ENCODE measurements at places on chromosomes 3 and 15. TPM values are rescaled to one million over a fixed set of nuclear protein-coding genes. Genes with fewer than 3 reads are reported as not detected.

The PLA2G4E gene
- total RNA-seq = 1.4 TPM

The C2CD4A gene
- 0.11 TPM for total RNA-seq

The KIF7 gene
- 8.2 TPM for total RNA-seq

The CX3CR1 gene
- total RNA-seq = 0.61 TPM

The CDHR4 gene
- not detected for total RNA-seq

DNA sequence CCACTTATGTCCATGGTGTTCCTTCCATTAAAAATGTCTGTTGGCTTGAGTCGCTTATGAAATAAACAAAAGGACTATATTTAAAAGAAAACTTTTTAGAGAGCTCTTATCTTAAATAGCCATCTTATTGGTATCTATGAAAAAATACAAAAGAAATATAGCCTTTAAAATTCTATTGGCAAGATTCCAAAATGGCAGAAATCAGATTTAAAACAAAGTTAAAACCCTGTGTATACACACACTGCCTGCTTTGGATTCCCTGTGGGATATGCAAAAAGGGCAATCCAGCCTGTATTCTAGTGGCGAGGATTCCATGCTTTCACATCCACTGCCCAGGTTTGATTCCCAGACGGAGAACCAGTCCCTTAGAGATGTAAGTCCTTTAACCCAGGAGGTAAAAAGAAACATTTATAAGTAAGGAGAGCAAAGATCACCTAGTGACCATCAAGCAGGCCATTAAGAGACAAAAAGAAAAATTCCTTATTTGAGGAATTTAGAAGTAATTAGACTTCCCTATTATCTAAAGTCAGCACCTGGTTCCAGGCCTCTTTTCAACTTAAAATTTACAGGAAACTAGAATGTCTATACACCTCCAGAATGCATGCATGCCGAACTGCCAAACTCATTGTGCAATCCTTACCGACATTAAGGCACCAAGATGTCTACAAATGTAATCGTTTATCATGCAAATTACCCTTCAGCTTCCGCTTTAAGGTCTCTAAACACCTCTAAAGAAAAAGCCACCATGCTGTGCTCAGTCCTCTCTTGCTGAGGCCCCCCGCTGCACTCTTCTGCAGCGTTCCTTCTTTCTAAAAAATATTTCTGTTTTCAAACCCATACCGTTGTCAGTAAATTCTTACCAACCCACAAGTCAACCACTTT, 69.6 kb upstream of the STRIT1 start:
- peak overlapping the region; percentile 29 for H3K27ac ChIP-seq
- DNase-seq = no peak
- H3K4me1 ChIP-seq = peaks cover 13% of the 10 kb centered on the region
- H3K4me3 ChIP-seq = no peak overlapping the region
- no peaks in the 10 kb centered on the region for H3K27me3 ChIP-seq
- no peaks in the 10 kb centered on the region for H3K36me3 ChIP-seq

DNA sequence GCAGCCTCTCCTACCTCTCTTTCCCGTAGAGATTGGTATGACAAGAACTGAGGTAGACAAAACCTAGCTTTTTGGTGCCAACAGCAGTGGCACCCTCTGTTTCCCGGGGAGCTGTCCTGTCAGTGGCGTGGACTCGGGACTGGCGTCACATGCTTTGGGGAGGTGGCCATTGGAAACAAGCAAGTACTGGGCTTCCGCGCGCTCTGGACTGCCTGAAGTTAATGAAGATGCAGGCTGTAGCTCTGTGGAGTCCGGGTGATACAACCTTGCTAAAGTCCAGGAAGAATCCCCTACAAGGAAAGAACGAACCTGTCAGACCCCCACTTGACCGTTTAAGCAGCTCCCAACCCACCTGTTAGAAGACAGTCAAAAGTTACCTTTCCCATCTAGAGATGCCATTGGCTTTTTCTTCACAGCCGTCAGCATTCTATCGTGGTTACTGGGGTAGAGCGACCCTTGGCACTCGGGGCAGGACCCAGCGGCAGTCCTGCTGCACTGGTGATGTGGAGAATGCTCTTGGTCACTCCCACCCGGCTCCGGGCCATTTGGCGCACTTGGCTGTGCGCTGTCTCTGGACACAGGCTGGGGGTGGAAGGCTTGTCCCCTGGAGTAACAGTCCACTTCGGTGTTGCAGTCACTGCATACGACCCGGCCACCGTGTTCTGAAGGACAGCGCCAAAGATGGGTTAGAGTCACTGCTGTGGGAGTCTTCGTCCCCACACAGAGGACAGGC, 120.5 kb downstream of the LRIG1 start:
- no peak overlapping the region for H3K4me3 ChIP-seq
- H3K27ac ChIP-seq = no peak overlapping the region
- H3K27me3 ChIP-seq = no peaks in the 10 kb centered on the region
- H3K4me1 ChIP-seq = peaks cover 12% of the 10 kb centered on the region

DNA sequence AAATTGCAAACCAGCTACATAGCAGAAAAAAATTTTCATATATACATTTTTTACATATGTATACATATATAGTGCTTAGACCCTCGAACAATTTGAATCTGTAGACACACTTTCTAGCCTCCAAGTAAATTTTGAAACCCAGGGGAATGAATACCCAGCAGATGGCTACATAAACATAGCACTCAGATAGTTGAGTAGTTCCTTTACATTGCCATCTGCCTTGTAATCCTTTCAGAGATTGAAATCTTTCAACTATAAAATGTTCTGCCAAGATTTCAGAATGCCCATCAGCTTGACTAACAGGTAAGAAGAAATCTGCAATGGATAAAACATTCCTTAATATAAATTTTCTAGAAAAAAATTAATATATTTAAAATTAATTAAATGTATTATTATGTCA, 1333.5 kb upstream of the CADM2 start:
- DNase-seq = no peak
- H3K36me3 ChIP-seq = no peaks in the 10 kb centered on the region
- H3K4me1 ChIP-seq = no peaks in the 10 kb centered on the region
- no peak overlapping the region for H3K27ac ChIP-seq
- H3K27me3 ChIP-seq = no peaks in the 10 kb centered on the region
- no peak overlapping the region for H3K4me3 ChIP-seq

- H3K36me3 ChIP-seq = no peaks in the 10 kb centered on the region
- no peak overlapping the region for H3K4me3 ChIP-seq
- no peaks in the 10 kb centered on the region for H3K27me3 ChIP-seq
- no peak overlapping the region for H3K27ac ChIP-seq
- DNase-seq = no peak
These were observed 40.8 kb downstream of the HMG20A start for GRCh38 chr15:77461486-77461885.

- no peak overlapping the region for H3K4me3 ChIP-seq
- no peak overlapping the region for H3K27ac ChIP-seq
- H3K36me3 ChIP-seq = no peaks in the 10 kb centered on the region
- DNase-seq = no peak
These were observed 22.2 kb upstream of the RHO start for GRCh38 chr3:129506231-129506742.

- H3K36me3 ChIP-seq = no peaks in the 10 kb centered on the region
- H3K27me3 ChIP-seq = no peaks in the 10 kb centered on the region
- no peak overlapping the region for H3K27ac ChIP-seq
- DNase-seq = no peak
These were observed 26.3 kb downstream of the LINGO1 start for GRCh38 chr15:77606142-77607034.

- no peak for DNase-seq
- no peak overlapping the region for H3K27ac ChIP-seq
- H3K4me3 ChIP-seq = no peak overlapping the region
- H3K4me1 ChIP-seq = no peaks in the 10 kb centered on the region
- no peaks in the 10 kb centered on the region for H3K36me3 ChIP-seq
- no peaks in the 10 kb centered on the region for H3K27me3 ChIP-seq
These were observed 164.5 kb downstream of the WNT7A start for GRCh38 chr3:13715167-13715954.

DNA sequence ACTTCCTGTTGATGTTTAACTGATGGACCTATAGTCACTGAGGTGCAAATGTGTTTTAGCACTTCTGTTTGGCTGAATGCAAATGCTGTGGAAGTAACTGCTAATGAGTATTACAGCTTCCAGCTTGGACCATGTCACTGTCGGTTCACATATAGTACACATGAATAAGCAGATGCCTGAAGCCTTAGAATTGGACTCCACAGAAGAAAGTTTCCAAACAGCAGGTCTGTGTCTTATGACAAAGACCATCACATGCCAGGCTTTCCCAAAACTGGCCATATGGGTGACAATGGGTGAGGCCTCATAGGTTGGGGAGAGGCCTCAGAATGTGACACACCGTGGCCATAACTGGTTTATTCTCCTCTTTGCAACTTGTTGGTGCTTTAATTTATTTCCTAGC, 241.8 kb downstream of the WNT5A start:
- no peak overlapping the region for H3K27ac ChIP-seq
- H3K27me3 ChIP-seq = no peaks in the 10 kb centered on the region
- no peak for DNase-seq

DNA sequence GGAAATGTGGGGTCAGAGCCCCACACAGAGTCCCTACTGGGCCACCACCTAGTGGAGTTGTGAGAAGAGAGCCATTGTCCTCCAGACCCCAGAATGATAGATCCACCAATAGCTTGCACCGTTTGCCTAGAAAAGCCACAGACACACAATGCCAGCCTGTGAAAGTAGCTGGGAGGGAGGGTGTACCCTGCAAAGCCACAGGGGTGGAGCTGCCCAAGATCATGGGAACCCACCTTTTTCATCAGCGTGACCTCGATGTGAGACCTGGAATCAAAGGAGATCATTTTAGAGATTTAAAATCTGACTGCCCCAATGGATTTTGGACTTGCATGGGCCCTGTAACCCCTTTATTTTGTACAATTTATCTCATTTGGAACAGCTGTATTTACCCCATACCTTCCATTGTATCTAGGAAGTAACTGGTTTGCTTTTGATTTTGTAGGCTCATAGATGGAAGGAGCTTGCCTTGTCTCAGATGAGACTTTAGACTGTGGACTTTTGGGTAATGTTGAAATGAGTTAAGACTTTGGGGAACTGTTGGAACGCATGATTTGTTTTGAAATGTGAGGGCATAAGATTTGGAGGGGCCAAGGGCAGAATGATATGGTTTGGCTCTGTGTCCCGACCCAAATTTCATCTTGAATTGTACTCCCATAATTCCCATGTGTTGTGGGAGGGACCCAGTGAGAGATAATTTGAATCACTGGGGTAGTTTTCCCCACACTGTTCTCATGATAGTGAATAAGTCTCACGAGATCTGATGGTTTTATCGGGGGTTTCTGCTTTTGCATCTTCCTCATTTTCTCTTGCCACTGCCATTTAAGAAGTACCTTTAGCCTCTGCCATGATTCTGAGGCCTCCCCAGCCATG, 49.0 kb downstream of the CD200 start:
- H3K27ac ChIP-seq = no peak overlapping the region
- H3K4me1 ChIP-seq = no peaks in the 10 kb centered on the region
- H3K4me3 ChIP-seq = no peak overlapping the region
- no peaks in the 10 kb centered on the region for H3K36me3 ChIP-seq
- no peaks in the 10 kb centered on the region for H3K27me3 ChIP-seq

GRCh38 chr3:6250167-6250566, 610.7 kb upstream of the GRM7 start:
- no peaks in the 10 kb centered on the region for H3K36me3 ChIP-seq
- H3K27me3 ChIP-seq = no peaks in the 10 kb centered on the region
- H3K4me1 ChIP-seq = no peaks in the 10 kb centered on the region
- no peak for DNase-seq

GRCh38 chr15:55909036-55909811, 84.2 kb downstream of the NEDD4 start:
- no peaks in the 10 kb centered on the region for H3K27me3 ChIP-seq
- H3K4me1 ChIP-seq = no peaks in the 10 kb centered on the region
- no peak for DNase-seq

GRCh38 chr3:34073961-34074360, 275.5 kb downstream of the PDCD6IP start:
- no peaks in the 10 kb centered on the region for H3K4me1 ChIP-seq
- H3K27ac ChIP-seq = no peak overlapping the region
- no peaks in the 10 kb centered on the region for H3K27me3 ChIP-seq
- H3K36me3 ChIP-seq = no peaks in the 10 kb centered on the region
- DNase-seq = no peak

- no peak overlapping the region for H3K27ac ChIP-seq
- no peaks in the 10 kb centered on the region for H3K4me1 ChIP-seq
- H3K4me3 ChIP-seq = no peak overlapping the region
- H3K27me3 ChIP-seq = no peaks in the 10 kb centered on the region
- no peaks in the 10 kb centered on the region for H3K36me3 ChIP-seq
These were observed 14.2 kb downstream of the DNAH1 start for GRCh38 chr3:52330194-52330805.

GRCh38 chr3:18556503-18557135, 131.5 kb upstream of the SATB1 start:
- no peaks in the 10 kb centered on the region for H3K4me1 ChIP-seq
- no peak for DNase-seq
- no peak overlapping the region for H3K27ac ChIP-seq
- no peaks in the 10 kb centered on the region for H3K27me3 ChIP-seq
- H3K36me3 ChIP-seq = no peaks in the 10 kb centered on the region

DNA sequence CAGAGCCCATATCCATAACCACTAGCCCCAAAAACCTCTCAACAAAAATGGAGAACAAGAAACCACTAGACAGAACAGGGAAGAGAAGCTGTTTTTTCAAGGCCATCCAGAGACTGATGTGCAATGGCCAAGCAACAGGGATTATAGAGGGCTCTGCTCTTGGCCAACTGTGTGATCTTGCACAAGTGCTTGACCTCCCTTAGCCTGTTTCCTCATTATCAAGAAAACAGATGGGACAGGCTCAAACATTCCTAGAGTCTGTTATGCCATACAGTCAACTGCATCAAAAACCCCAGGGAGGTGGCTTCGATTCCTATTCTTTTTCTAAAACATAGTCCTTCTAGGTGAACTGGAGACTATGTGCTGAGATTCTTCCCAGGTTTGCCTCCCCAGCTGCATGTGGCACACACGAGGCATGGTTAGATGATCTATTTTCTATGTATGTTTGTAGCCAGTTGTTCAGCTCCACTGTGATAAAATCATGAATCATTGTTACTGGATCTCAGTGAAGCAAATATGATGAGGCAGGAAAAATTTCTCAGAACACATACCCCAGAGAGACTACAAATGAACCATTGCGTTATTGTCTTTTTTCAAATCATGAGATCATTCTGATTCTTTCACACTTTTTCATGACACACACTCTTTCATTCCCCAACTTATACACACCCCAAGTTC, 132.9 kb upstream of the TGFBR2 start:
- H3K36me3 ChIP-seq = no peaks in the 10 kb centered on the region
- H3K27ac ChIP-seq = no peak overlapping the region
- DNase-seq = no peak
- H3K27me3 ChIP-seq = no peaks in the 10 kb centered on the region
- H3K4me1 ChIP-seq = no peaks in the 10 kb centered on the region

DNA sequence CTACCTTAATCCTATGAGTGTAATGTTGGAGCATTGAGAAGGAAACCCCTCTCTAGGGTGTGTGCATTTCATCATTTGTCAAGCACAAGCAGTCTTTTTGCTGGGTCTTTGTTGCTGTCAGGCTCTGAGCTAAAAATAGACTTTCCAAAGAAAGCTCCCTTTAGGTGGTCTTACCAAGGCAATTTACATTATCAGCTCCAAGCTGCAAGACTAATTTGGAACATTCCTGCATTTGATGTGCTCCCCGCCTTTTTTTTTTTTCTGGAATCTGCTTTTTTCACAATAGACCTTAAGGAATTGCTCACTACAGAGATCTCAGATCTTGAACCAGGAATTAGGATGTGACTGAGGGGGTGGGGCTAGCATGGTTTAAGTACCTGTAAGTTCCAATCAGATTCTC, 60.6 kb upstream of the STAC start:
- H3K4me3 ChIP-seq = no peak overlapping the region
- no peaks in the 10 kb centered on the region for H3K4me1 ChIP-seq
- no peak for DNase-seq
- no peaks in the 10 kb centered on the region for H3K36me3 ChIP-seq
